ENCODE measurements at places on chromosomes 6 and 20.

DNA sequence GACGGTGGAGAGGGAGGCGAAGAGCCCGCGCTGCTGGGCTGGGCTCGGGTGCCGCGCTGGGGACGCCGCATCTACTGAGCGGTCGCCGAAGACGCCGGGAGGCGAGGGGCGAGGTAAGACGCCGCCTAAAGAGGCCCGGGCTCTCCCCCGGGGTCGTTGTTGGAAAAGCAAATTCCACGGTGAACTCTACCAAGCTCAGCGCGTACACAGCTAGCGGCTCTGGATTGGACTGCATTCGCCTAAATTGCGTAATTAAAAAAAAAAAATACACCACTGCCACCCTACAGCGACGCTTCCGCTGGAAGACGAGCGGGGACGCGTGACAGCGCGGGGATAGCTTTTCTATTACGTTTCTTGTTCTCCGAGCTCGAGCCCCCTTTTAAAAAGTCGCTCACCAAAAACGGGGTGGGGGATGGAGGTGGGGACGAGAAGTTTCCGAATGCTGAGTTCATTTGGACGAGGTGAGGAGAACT is 92.0 kb upstream of the PRDM1 start:
- peak; percentile 79 for DNase-seq

GRCh38 chr6:169881976-169882375 is 130.6 kb downstream of the ERMARD start:
- DNase-seq: no peak

GRCh38 chr20:41524980-41525613 is 93.1 kb downstream of the CHD6 start:
- DNase-seq: no peak

- no peak for DNase-seq
Measured at GRCh38 chr6:44116641-44117382, 10.4 kb downstream of the MRPL14 start.

Data from CD14-positive monocyte (primary cell).